ENCODE measurements at places on chromosomes 6 and 20.

GRCh38 chr6:85679445-85680123, 36.9 kb upstream of the SYNCRIP start:
- DNase-seq = no peak

GRCh38 chr20:64083378-64083803, 807 bp downstream of the LKAAEAR1 start:
- DNase-seq = no peak

GRCh38 chr6:18049646-18050045, 62.2 kb upstream of the KIF13A start:
- DNase-seq = no peak

DNA sequence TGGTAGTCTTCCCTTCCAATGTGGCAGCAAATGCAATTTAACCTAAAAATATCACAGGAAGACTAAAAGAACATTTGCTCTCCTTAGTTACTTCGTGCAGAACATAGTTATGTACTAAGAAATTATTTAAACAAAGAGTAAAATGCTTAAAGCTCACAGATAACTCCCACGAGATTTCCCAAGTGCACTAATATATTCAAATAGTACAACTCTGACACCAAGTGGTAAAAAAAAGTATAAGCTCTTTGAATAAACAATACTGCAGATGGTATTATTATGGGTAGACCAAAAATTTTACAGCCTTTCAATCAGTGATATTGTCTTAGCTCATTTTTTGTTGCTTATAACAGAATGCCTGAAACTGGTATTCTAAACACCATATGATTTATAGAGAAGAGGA, 52.8 kb upstream of the FILIP1 start:
- DNase-seq = peak; percentile 8

Data from HFFc6 (cell line).